Activated CD4-positive, alpha-beta T cell treated with anti-CD3 and anti-CD28 coated beads, Interleukin-2, amount 50 U/mL, for 24 hours (primary cell): ENCODE measurements at places on chromosomes 11 and 22.

GRCh38 chr11:90803366-90803765 lies 580.5 kb upstream of the CHORDC1 start:
- no peak for DNase-seq

DNA sequence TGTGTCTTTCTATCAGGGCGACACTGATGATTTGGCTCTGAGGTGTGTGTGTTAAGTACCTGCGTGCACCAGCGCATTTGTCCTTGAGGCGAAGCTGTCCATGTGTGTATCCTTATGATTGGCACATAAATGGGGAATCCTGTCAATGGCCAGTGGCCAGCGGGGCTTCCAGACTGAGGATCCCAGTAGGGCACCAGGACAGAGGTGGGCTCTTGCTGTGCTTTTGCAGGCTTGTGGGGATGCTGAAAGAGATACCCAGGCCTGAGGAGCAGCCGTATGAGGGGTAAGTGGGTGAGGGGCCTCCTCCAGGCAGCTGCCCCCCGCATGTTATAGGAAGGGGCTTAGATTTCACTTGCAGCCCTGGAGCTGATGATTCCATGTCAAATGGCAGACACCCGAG lies 156.8 kb downstream of the ST3GAL4 start:
- no peak for DNase-seq

- no peak for DNase-seq
Measured at GRCh38 chr11:46069595-46069994, 51.7 kb downstream of the PHF21A start.

GRCh38 chr11:103257360-103257759 lies 148.1 kb downstream of the DYNC2H1 start:
- no peak for DNase-seq

DNA sequence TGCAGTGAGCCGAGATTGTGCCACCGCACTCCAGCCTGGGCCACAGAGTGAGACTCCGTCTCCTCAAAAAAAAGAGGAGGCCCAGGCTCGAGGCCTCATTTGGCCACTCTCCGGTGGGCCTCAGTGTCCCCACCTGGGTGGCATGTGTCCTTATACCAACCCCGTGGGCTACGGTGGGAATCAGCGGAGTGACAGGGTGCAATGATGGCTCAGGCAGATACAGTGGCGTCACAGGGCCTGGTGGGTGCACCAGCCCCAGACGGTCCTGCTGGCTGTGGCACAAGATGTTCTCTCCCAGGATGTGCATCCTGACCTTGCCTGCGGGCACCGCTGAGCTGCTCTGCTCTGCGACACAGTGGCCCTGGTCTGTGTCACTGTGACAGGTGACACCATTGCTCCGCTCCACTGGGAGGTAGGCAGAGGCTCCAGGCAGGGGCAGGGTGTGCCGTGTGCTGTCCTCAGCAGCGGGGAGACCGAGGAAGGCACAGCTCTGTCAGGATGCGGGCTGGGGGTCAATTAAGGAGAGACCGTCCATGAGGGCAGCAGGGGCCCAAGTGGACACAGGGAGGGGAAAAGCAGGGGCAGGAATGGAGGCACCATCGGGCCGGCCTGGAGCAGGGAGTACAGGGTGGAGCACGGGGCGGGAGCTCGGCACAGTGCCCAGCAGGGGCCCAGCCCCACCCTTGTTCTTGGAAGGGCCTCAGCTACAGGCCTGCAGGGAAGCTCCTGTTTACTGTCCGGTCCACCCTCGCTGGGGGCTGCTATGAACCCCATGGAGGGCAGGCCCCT lies 21.7 kb upstream of the TH start:
- DNase-seq: no peak

GRCh38 chr11:65314501-65315203 lies at the start of gene CDC42EP2:
Gene CDC42EP2, plus strand, starts transcription at chr11:65314866. Its CDS starts 6,033 bp downstream, at chr11:65320899.
- DNase-seq: peak; percentile 57

DNA sequence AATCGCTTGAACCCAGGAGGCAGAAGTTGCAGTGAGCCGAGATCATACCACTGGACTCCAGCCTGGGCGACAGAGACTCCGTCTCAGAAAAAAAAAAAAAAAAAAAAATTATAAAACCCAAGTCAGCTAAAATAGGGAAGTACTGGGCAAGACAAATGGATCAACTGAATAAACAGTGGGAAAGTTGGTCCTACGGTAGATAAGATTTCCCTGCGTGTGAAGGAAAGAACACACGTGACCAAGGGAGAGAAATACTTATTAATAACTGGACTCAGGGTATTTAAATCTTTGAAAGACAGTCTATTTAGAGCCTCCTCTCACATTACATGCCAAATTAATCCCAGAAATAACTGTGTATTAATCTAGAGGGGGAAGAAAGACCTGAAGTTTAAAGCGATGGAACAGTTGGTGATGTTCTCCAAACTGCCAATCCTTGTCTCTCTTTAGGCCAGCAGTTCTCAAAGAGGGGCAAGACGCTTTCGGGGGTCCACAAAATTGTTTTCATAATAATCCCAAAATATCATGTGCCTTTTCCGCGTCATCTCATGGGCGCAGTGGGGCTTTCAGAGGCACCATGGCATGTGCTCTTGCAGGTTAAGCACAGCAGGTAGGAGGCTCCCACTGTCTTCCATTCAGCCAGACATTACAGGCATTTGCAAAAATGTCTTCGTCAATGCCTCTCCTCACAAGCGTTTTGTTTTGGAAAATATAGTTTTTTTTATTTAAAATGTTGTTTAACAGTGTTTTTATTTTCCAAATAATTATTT lies 6.6 kb downstream of the RTL6 start:
- no peak for DNase-seq

GRCh38 chr22:36330655-36331305 lies 57.0 kb downstream of the MYH9 start:
- no peak for DNase-seq

DNA sequence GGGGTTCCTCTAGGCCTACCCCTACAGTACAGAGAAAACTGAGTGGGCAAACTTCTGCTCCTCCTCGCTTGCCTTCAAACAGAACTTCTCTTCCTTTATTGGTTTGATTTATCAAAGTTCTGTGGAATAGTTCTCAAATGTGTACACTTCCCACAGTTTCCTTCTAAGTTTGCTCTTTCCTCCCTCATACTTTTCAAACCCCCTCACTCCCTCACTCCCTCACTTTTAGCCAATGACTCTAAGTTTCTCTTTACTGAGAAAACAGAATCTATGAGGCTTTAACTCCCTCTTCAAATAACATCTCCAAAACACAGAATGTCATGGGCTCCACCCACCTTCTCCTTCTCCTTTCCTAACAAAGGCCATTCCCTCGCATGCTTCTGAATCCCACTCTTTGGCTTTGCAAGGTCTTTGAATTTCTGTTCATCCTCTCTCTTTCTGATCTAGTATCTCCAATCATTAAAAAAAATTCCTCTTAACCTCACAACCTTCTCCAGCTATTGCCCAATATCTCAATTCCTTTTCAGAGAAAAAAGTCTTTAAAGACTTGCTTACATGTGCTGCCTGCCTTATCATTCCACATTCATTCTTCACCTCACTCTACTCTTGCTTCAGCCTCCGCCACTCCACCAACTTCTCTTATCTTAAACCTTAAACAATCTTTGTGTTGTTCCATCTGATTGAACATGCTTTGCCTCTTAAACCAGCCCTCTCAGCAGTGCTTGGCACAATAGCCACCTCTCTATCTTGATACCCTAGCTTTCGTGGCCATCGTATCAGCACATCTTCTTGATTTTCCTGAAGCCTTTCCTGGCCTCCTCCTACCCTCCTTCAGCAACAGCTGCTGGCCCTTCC lies 57.2 kb downstream of the DDI1 start:
- no peak for DNase-seq

GRCh38 chr11:64854534-64855502 lies 10.4 kb upstream of the CDC42BPG start:
- DNase-seq: no peak

DNA sequence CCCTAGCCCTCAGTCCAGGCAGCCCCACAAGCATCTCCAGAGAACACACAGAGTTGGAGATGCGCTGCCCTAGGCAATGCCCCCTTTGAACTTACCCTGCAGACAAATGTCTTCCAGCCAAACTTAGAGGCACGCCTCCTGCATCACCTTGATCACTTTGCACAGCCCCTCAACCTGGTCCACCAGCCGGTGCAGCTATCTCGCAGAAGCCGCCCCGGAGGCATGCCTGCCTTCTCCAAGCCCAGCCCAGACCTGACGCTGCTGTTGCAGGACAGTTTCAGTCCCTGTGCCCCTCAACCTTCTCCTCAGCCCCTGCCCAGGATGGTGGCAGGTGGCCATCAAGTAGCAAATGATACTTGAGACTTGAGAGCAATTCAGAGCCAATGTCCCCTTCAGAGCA lies 16.7 kb upstream of the POU2AF1 start:
- no peak for DNase-seq

- DNase-seq: no peak
Measured at GRCh38 chr11:126210871-126211235, 597 bp downstream of the RPUSD4 start.

DNA sequence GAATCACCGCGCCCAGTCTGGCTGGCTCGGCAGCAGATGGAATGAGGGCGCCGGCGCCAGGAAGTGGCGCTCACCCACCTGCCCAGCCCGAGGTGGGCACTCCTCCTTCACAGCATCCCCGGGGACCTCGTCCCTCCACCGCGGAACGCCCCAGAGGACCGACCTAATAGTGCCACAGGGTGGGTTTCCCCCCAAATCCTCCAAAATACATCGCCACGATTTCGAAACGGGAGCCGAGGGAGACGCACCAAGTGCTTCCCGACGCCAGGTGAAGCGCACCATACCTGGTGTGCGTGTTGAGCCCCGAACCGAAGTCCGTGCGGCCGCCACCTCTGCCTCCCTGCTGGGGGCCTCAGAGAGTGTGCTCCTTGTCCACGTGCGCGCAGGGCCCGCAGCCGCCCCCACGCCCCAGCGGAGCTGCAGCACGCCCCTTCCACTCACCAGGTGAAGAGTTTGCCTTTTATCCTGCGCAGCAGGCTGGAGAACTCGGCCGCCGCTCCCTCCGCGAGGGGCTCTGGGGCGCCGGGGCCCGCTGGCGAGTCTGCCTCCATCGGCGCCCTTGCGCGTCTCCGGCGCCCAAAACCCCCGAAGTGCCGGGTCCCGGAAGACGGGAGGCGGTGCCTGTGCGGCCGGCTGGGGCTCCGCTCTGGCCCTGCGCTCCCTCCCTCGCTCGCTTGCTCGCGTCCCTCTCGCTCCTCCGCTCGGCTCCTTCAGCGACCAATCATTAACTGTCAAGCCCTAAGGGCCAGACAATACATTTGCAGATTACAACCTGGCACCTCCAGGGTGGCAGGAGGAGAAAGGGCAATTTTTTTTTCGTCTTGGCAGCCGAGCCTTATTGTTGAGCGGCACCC lies at the start of gene SLC35F2:
TSS of gene SLC35F2 (minus strand) at position 571 of the 854 bp plus-strand sequence. CDS start at position 551, 20 bp downstream.
- DNase-seq: peak; percentile 56

DNA sequence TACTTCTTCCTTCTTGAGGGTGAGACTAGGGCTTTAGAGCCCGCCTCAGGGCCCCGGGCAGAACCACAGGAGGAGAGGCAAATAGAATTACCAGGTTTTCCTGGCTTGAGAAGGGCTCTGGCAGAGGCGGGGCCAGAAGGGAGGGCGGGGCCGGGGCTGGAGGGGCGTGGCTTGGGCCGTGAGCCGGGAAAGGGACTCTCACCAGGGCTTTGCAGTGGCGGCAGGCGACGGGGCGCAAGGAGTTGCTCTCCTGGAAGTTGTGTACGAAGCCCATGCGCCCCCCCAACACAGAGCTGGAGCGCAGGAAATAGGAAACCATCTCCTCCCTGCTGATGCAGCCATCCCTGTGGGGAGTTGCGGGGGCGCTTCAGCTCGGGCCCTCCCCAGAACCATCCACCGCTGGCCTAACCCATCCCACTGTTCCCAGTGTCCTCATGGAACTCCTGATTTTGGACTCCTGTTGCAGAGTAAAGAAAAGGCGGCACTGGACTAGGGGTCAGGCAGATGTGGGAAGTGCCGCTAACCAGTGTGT lies 6.9 kb upstream of the NRXN2 start:
- DNase-seq: no peak

GRCh38 chr11:132087148-132087547 lies 716.7 kb downstream of the NTM start:
- no peak for DNase-seq

GRCh38 chr22:33710326-33710725 lies 209.9 kb downstream of the LARGE1 start:
- no peak for DNase-seq

GRCh38 chr11:123061403-123062157 lies at the start of gene HSPA8:
Gene HSPA8, minus strand, starts transcription at chr11:123062136. Its CDS starts 812 bp downstream, at chr11:123061324.
- DNase-seq: peak; percentile 56
